ENCODE measurements at places on chromosomes 3 and 15.

DNA sequence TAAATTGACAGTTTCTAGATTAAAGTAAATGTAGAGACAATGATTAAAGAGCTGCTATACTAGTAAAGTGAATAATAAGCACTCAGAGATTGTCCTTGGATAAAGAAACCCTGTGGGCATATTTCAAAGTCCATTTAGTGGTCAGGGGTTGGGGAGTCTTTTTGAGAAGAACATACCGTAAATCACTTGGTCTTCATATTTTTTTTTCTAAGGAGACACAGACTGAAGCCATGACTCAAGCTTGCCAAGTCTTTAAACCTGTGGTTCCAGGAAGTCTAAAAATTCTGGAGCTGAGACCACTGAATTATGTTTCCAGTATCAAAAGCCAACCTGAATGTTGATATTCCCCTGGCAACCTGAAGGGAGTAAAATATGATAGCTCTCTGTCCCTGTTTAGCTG, 171.0 kb downstream of the TPRG1 start:
- DNase-seq = no peak

DNA sequence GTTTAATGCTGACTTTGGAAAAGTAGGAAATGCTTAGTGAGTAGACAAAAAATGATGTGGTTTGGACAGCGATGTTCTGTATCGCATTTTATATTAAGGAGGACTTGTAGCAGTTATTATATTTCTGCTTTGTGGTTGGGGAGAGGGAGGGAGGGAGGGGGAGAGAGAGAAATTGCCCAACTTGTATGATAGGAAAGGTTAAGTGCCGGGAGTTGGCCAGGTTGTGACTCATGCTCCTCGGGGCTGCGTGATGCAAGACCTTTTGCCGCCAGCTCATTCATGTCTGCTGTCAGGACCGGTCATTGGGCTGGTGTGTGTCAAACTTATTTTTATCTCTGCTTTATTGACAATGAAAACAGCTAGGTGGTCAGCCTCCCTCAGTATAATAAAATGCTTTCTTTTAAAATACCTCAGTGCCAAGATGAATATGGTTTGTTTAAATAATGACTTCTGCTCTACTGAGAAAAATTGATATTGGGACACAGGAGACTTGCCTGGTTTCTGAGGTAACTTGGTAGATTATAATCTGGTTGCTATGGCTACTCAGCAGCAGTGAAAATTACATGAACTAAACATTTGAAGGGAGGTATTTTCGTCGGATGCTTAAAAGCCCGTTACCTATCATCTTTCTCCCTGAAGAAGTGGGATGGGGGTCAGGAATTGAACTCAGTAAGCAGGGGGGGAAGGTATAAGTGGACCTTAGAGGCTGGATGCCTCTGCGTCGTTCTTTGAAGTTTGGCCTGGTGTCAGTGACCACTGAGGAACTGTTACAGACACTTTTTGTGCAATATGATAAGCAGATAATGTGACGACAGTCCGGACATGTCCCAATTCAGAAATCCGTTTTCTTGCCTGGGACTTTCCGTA, 90.7 kb downstream of the FNDC3B start:
- peak; percentile 88 for DNase-seq

DNA sequence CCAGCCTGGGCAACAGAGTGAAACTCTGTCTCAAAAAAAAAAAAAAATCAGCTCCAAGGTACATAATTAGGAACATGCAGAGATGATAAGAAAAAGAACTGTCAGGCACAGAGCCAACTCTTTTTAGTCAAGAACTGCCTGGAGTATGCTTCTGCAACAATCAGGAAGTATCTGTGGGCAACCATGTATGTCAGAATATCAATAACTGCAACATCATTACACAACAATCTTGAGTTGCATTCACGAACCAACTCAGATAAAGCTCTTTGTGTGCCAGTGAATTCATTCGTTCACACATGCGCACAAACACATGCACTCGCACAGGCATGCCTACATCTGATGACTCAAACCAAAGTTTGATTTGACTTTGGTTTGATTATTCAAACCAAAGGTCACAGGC, 32.1 kb downstream of the EFHB start:
- DNase-seq = no peak

GRCh38 chr15:80760960-80761359, 18.2 kb upstream of the CEMIP start:
- no peak for DNase-seq

DNA sequence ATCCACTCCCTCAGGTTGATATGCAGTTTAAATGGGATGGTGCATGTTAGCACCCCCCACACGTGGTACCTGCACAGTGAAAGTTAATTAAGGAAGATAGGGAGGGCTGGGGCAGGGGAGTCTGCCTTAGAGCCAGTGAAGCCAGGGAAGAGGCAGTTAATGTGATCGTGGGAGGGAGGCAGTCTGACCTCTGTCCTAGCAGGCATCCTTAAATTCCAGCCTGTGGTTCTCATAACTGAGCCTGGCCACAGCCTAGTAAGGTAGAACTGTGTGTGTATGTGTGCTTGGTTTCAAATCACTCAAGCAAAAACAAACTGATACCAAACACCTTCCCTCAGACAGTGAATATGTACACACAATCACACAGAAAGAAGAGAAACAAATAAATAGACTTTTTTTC, 319.1 kb upstream of the TLE3 start:
- no peak for DNase-seq

DNA sequence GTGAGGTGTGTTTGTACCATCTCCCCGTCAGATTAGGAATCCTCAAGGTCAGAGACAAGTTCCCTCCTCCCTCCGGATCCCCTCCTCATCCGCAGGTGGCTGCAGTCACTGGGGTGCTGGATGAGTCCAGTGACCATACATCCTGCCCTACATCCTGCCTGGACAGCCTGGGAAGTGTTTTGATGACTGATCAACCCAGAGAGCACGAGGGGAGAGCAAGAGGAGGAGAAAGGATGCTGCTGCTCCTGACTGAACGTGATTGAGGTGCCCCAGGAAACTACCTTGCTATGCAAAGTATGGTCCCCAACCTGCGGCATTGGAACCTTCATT, 65.1 kb downstream of the SLC12A8 start:
- DNase-seq = no peak

GRCh38 chr15:94610069-94610468, 378.7 kb downstream of the MCTP2 start:
- no peak for DNase-seq

- DNase-seq = no peak
These were observed 230.7 kb upstream of the LYSMD4 start for GRCh38 chr15:99963976-99964375.

- peak; percentile 52 for DNase-seq
These were observed 312.7 kb upstream of the CCDC54 start for GRCh38 chr3:107064405-107065060.

GRCh38 chr3:74636981-74637380, 22.5 kb upstream of the CNTN3 start:
- no peak for DNase-seq

GRCh38 chr15:43969802-43970375, 143.1 kb downstream of the WDR76 start:
- DNase-seq = no peak

GRCh38 chr3:23804441-23805209, 1.1 kb upstream of the UBE2E1 start:
- DNase-seq = no peak

GRCh38 chr3:163384383-163384782, 1693.9 kb downstream of the SI start:
- no peak for DNase-seq

- no peak for DNase-seq
These were observed 23.7 kb downstream of the P3H2 start for GRCh38 chr3:190097025-190097424.

- no peak for DNase-seq
These were observed 317.5 kb downstream of the GBE1 start for GRCh38 chr3:81443958-81444357.

DNA sequence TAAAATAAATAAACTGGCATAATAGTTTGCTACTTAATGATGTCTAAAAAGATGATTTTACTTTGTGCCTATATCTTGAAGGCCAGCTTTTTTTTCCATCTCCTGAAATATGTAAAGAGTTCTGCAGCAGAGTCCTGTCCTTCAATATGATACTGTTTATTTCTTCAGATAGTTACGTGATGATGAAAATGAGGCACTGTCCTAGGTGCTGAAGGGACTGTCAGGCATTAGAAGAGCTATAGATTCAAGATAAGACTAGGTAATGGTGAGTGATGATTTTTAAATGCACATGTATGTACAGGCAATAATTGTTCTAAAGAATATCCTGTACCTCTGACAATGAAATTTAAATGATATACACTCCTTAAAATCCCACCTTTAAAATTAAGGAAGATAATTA, 326.9 kb upstream of the DNAJC19 start:
- DNase-seq = peak; percentile 26

GRCh38 chr15:67968966-67969365, 85.1 kb upstream of the PIAS1 start:
- no peak for DNase-seq

DNA sequence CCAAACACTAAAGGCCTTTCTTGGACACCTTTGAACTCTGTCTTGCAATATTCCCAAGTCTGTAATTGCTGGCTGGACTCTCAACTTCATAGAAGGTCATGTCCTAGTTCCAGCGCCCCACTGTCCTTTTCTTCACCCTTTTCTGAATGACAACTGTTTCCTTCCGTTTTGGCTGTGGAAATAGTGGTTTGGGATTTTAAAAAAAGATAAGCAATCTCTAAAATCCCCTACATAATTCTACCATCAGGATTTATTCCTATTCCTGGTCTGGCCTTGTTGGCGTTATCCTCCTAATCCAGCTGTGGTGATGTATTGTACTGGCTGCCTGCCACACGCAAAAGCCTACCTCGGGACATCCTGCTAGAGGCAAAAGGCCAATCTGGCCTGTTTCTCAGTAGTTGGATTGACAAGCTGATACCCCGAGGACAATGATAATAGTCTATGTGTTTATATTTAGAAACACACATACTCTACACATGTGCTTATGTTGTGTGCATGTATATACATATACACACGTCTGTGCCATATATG, 440.3 kb upstream of the DPH6 start:
- no peak for DNase-seq

DNA sequence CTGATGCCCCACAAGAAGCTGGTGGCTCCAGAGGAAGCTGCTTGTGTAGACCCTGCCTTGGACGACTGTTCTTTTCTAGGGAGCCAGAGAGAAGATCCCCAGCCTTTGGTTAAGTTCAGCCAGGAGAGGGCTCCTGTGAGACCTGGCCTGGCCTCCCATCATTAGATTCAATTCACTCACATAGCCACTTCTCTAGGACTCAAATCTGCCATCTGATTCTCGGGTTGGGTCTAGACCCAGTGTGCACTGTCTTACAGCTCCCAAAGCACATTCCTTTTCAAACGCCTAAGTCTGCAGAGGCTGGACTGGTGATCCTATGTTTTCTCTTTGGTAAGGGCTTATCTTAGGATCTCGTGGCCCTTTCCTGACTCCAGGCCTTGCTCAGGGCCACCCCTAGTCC, 81.7 kb upstream of the NPHP3 start:
- no peak for DNase-seq

DNA sequence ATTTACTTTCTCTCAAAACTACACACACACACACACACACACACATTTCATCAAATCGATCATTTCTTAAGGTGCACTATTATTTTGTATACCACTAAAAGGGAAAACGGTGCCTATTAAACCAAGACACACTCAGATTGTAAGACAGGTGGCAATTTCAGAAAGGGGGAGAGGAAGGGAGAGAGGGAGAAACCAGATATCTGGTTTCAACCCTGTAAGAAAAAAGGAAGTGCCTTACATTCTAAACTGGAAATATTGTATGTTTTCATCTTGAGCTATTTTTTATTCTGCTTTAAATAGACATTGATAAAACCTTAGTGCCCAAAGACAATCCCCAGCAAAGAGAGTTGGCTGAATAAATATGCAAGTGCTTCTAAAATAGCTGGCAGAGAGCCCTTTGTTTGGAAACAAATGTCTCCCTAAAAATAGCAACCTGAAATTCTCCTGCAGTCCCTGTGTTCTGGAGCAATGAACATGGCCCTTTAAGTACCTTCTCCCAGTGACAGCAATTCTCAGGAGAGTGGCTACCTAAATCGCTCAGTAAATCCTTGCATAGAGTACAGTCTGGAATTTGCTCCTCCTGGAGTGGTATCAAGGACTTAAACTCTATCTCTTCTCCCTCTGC, 85.7 kb downstream of the RARB start:
- DNase-seq = no peak

DNA sequence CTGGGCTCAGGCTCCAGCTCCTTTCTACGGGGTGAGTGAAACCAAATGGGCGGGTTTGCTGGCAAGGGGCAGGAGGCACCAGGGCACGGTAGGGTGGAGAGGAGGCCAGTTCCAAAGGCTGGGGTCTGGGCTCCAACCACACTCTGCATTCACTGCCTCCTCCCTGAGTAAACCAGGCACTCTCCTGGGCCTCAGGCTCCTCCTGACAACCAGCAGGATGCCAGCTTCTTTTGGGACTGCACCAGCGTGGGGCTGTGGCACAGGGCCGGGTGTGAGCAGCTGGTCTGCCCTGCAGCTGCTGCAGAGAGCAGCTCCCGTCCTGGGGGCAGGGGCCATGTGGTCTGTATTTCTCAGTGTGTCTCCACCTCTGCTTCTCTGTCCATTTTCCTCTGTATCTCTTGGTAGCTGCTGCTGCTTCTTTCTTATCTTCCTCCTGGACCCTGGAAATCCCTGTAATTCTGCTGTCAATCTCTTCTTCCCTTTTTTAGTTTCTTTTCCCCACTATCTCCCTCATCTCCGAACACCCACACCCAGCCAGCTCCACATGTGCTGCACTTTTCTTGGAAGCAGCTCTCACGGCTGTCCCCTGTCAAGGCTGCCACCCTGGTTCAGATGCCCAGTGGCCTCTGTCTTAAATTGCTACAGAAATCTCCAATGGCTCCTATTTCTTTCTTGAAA, 54.9 kb upstream of the TBC1D21 start:
- DNase-seq = no peak

DNA sequence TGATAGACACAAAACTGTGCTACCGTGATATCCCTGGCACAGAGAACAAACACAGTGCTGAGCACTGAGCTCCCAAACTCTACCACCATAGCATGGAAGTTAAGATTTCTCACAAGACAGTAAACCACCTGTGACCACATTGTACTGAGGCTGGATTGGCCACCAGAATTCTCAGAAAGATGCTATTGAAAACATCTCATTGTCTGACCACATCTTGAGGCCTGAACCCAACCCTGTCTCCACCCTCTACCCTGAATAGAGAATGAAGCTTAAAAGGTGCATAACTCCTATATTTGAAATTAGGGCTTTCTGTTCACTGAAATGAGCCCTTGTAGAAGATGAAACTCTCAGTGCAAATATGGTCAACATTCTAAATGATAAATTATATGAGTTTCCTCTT, 281.3 kb upstream of the NPAP1 start:
- DNase-seq = no peak

- no peak for DNase-seq
These were observed 164.5 kb downstream of the TBC1D5 start for GRCh38 chr3:17577796-17578520.

DNA sequence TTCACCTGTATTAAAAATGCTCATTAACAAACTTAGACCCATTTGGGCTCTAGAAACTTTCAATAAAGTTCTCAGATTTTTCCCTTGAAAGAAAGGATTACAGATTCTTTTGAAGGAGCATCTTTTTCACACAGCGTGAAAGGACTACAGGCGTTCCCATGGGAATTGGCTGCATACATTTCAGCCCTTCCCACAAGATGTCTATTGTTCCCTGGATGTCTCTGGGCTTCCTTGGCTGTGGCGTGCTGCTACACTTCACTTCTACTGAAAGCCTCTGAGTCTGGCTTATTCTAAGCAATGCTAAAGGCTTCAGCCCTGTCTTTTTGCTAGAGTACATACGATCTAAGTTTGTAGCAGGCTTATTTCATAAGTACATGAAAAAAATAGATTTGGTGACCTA, 1.4 kb downstream of the VEPH1 start:
- no peak for DNase-seq

Data from SW480 (cell line).